HTR-8/SVneo (cell line): ENCODE measurements at places on chromosomes 6 and 20.

DNA sequence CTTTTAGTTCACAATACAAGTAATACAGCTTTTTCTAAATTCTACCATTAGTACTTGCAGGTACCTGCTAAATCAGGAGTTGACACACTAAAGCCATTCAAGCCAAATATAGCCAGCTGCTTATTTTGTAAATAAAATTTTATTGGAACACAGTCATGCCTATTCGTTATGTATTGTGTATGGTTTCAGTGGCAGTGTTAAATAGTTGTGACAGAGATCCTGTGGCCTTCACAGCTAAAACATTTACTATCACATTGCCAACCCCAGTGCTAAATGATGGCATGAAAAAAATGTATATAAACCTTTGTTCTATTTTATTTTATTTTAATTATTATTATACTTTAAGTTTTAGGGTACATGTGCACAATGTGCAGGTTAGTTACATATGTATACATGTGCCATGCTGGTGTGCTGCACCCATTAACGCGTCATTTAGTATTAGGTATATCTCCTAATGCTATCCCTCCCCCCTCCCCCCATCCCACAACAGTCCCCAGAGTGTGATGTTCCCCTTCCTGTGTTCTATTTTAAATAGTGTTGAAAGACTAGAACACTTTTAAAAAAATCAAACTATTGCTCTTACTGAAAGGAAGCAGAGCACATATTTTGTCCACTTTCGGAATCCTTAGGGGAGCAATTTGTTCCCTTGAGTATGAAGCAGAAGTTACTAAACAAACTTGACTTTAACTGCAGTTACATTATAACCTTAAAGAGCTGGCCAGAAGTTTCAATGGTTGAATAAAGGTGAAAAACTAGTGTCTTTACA lies 115.7 kb downstream of the PRIM2 start:
- DNase-seq: no peak

GRCh38 chr6:109315341-109316110 lies 66.7 kb downstream of the CD164 start:
- no peak for DNase-seq

- DNase-seq: no peak
Measured at GRCh38 chr20:1183153-1183552, 1.6 kb downstream of the TMEM74B start.

DNA sequence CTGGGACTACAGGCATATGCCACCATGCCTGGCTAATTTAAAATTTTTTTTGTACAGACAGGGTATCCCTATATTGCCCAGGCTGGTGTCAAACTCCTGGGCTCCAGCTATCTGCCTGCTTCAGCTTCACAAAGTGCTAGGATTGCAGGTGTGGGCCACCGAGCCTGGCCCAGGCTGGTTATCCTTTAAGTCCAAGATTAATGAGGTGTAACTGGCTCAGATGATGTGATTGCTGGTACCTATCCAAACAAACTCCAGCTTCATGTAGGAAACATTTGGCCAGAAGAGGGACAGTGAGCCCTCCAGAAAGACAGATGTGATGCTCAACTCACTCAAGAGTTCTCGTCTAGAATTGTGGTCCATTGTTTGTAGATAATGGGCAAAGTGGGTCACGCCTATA lies 9.2 kb upstream of the ZNF318 start:
- no peak for DNase-seq

- no peak for DNase-seq
Measured at GRCh38 chr20:62602550-62602949, 39.8 kb upstream of the SLCO4A1 start.
